Left forelimb (tissue), 1 donor: ENCODE measurements at places on chromosomes 6 and 20.

DNA sequence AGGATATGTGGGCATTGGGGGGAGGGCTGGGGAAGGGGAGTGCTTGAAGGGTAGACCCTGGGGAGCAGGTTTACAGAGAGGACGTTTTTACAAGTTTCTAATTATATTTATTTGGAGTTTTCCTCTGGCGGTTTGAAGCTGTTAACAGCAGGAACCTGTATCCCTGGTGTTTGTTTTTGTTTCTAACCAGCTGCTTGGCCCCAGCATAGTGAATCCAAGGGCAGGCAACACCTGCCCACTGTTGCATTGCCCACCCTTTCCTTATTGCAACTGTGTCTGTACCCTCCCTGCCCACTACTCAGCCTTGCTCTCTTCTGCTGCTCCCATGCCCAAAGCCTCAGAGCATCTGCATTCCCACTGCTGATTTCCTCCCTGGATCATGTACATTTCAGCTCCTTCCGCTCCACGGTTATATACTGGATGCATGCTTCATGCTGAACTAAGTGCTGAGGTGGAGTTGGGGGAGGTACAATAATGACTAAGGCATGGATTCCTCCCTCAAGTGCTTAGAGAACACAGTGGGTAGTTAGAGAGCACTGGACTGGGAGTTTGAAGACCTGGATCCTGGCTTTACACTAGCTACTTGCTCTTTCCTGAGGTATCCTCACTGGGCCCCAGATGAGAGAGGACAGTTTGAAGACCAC is 6.0 kb downstream of the SCUBE3 start:
- DNase-seq: no peak

GRCh38 chr6:156881687-156882629 is 104.8 kb downstream of the ARID1B start:
- no peak for DNase-seq

DNA sequence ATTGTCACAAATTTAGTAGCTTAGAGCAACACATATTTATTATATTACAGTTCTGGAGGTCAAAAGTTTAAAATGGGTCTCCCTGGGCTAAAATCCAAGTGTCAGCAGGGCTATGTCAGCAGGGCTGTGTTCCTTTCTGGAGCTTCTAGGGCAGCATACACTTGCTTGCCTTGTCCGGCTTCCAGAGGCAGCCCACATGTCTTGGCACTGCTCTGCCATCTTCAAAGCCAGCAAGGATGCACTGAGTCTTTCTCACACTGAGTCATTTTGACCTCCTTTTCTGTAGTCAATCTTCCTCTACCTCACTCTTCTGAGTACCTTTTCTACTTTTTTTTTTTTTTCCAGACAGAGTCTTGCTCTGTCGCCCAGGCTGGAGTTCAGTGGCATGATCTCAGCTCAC is 39.0 kb downstream of the ADGRF4 start:
- DNase-seq: no peak

- peak; percentile 18 for DNase-seq
These were observed 28.3 kb downstream of the PHACTR3 start for GRCh38 chr20:59632541-59633113.

- no peak for DNase-seq
These were observed 6.6 kb downstream of the ADAM33 start for GRCh38 chr20:3674995-3675900.

DNA sequence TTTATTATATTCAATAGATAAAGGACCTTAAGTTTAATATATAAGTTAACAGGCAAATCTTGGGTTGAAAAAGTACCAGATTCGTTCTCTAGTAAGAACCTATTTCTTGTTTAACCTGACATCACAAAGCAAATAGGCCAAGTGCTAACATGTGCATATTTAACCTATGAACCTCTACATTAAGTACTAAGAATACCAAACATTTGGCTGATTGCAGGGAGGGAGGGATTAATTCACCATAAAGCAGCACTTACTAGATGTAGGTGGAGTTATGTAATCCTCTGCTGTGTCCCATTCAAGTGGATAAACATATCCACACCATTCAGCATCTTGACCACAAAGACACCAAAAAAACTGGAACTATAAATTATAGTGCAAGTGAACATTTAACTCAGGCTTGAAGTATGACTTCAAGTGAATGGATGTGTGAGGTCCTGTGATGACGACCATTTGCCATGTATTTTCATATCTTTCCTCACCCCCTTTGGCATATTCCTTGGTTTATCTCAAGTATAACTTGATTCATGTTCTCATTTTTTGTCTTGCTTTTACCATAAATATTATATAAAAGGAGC is 10.2 kb downstream of the STX11 start:
- DNase-seq: no peak

DNA sequence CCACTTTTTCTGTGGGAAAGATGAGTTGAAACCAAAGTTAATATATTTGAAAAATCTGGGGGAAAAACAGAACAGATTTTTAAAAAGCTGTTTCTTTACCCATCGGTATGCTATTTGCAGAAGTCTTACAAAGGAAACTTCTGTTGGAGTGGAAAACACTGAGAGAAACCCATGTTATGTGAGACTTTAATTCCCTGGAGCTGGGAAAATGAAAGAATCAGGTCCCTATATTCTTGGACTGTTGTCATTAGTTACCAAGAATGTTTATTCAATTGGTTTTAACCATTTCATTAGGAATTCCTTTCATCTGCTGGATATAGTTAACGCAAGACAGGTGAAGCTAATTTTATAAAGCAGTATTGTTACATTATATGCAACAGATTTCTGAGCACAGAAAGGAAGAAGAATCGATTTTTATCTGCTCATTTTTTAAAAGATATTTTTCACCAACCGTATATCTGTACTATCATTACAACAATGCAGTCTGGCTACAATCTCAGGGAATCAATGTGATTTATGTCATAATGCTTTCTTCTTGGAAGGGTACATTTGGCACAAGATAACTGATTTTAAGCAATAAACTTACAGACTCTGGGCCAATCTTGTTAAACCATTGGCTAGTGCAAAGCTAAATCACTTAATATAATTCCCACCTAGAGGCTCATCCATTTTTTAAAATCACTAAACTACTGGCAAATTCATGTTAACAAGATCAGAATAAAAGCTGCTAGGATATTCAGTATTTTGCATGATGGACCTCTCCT is 170.0 kb downstream of the MOXD1 start:
- no peak for DNase-seq

DNA sequence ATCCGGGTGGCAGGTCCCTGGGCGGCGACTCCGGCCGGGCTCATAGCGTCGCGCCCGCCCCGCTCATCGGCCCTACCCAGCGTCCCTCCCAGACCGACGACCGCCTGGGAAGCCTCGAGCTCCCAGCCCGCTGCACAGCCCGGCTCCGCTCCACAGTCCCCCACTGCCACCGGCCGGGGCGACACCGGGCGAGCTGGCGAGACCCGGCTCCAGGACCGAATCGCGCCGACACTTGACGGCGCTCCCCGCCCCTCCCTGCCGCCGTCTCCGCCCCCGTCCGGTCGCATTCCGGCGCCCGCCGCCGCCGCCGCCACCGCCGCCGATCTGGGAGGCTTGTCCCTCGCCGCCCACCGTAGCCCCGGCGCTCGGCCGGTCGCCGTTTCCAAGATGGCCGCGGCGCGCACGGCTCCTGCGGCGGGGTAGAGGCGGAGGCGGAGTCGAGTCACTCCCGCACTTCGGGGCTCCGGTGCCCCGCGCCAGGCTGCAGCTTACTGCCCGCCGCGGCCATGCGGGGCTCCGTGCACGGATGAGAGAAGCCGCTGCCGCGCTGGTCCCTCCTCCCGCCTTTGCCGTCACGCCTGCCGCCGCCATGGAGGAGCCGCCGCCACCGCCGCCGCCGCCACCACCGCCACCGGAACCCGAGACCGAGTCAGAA is at the start of gene MAP3K4:
MAP3K4 (plus strand) TSS at position 364 of the 655 bp plus-strand sequence; CDS start at position 527, 163 bp downstream.
- DNase-seq: peak; percentile 90
